ENCODE measurements at places on chromosomes 1 and 21.

- DNase-seq: no peak
Measured at GRCh38 chr1:106798991-106799390, 257.5 kb upstream of the PRMT6 start.

- DNase-seq: no peak
Measured at GRCh38 chr21:20661745-20662422, 336.3 kb upstream of the NCAM2 start.

DNA sequence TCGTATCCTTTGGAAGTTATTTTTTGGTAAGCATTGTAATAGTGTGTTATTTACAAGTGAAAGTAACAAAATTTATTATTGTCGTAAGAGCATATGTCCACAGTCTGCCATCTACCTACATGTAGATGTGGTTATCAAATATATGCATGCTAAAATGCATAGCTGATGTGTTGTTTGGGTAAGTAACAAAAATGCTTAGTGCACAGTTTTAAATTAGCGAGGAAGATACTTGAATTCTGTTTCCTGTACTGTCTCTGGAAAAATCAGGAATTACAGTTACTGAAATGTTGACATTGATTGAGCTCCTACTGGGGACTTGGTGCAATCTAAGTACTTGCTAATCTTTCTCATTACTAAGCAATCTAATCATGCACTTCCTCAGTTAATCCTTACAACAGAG lies 14.3 kb downstream of the WDR64 start:
- DNase-seq: no peak

DNA sequence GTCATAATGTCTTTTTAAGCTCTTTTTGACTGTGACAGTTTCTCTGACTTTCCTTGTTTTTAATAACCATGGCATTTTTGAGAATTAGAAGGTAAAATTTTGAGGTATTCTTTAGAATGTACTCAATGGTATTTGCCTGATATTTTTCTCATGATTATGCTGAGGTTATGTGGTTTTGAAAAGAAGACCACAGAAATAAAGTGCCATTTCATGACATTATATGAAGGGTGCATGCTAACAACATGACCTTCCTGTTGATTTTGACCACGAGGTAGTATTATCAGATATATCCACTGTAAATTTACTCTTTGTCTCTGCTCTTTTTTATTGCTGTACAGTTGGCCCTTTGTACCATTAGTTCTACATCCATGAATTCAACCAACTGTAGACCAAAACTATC lies 1418.5 kb downstream of the PLA2G4A start:
- DNase-seq: no peak

GRCh38 chr1:85330711-85331290 lies 54.4 kb upstream of the BCL10 start:
- no peak for DNase-seq

- no peak for DNase-seq
Measured at GRCh38 chr1:240309769-240310168, 218.1 kb downstream of the FMN2 start.

GRCh38 chr1:245991266-245991665 lies 515.8 kb downstream of the SMYD3 start:
- no peak for DNase-seq
